ENCODE measurements at places on chromosomes 4 and X.

- no peak for DNase-seq
These were observed 41.8 kb downstream of the FNIP2 start for GRCh38 chr4:158810487-158811215.

DNA sequence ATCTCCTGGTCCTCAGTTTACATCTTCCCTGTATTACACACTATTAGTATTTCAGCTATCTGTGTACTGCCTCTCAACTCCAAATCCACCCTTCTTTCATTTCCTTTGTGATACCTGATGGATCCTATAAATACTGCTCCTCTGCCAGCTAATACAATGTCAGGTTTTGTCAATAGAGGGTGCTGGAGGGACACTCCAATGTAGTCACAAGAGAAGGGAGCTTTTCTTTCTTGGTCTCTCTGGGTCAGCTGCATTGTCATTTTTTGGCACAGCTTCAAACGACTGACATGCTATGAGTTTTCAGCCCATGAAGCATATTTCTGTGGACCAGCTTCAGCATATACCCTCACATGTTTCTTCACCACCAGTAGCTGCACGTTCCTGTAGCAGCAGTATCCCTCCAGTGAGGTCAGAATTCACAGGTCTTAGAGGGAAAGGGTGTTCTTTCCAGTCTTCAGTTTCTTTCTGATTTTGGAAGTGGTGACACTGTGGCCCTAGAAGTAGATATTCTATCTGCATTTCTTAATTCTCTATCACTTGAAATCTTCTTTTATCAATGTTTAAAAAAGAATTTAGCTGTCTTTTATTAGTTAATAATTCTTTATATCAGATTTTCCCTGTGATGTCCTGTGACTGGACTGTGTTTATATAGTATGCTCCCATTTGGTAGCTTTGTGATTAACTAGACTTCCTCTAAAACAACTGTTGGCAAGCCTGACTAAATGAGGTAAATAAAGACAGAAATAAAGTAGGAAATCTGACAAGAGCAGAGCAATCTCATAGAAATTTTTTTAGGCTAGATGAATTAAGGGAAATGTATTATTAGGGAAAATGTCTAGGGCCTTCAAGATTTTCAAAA, 60.6 kb downstream of the GABRA2 start:
- no peak for DNase-seq

GRCh38 chrX:40912576-40912975, 172.7 kb upstream of the USP9X start:
- DNase-seq, result no peak

- DNase-seq, result no peak
These were observed 105.5 kb upstream of the SHOX start for GRCh38 chrX:525134-525533.

DNA sequence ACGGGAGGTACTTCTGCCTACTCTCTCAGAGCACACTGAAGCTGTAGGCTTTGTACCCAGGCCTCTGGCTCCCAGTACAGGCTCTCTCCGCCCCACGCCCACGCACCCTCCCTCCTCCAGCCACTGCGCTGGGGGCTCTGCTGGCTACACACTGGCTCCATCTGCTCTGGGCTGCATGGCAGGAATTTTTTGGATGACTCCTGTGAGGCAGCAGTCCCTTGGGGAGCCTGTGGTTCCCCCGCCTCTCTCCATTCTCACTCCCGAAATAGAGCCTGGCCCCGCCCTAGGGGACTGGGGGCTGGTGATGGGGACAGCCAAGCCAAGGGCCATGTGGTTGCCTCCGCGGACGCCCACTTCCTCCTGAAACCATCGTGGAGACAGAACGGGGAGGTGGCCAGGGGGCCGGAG, 58.1 kb upstream of the ADRA2C start:
- no peak for DNase-seq

GRCh38 chr4:63169836-63170235, 1239.4 kb downstream of the TECRL start:
- no peak for DNase-seq
